ENCODE measurements at places on chromosomes 5 and 9. TPM values are rescaled to one million over a fixed set of nuclear protein-coding genes. Genes with fewer than 3 reads are reported as not detected.

The SLC27A6 gene
- polyA plus RNA-seq, result 1.4 TPM

DNA sequence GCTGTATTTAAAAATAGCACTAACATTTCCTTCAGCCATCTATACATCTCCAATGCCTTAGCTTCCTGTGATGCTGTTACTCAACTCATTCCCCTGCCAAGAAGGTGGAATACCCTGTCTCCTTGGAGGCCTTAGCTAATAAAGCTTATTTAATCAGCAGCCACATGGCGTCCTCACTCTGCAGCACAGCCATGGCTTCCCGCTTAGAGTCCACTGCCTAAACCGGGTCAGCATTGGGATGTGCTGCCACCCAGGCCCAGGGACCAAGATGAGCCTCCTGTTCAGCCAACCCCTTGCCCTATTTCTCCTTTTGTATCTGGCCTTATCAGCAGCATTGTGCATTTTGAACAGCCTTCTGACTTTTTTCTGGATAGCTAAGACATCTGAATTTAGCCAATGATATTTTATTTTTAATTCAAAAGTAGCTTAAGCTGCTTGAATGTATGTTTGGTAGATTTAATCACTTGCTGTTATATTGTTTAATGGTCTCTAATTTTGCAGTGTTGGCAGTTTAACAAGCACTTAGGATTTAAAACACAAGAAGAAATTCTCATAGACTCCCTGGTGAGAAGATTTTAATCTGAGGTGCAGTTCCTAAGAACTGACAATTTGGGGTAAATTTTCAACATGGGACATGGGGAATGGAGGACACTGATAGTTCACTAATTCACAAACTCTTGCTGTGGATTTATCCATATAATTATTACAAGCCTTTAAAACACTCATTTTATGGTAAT is 113.0 kb downstream of the RPS23 start:
- peak; percentile 61 for DNase-seq

- DNase-seq, result no peak
Measured at GRCh38 chr5:132659598-132660493, 1.9 kb downstream of the IL13 start.

The PCDHGA1 gene
- not detected for polyA plus RNA-seq

DNA sequence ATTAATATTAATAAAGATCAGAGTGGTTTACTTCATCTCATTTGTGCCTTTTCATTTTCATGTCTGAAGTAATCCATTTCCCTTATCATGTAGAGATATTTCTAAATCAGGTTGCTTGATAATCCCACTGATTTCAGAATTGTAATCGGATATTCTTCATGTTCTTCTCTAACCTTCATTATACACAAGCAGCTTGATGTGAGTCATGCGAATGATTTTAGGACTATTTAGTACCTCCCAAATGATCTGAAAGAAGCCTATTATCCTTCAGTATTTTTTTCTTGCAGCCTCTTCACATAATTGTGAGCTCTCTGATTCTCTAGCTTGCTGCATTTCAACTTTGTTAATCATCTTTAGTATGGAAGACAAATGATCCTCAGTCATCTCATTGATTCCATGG is 182.0 kb downstream of the GIN1 start:
- no peak for DNase-seq

GRCh38 chr5:172569861-172570558 is 71.1 kb upstream of the NEURL1B start:
- DNase-seq, result no peak

DNA sequence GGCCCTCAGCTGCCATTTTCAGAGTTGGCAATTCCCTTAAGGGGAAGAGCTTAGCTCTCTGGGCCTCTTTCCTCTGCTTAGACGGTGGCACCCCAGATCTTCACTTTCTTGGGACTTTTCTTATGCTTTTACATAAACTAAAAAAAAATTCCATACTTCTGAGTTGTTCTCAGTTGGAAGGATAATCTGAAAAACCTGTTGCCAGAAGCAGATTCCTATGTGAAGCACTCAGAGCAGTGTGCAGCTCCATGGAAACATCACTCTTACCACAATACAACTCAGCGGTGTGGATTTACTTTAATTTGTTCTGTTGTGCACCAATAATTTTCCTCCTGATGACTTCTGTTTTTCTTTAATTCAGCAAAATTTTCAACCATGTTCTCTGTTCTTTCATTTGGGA is 44.1 kb upstream of the MROH2B start:
- DNase-seq, result peak; percentile 7

DNA sequence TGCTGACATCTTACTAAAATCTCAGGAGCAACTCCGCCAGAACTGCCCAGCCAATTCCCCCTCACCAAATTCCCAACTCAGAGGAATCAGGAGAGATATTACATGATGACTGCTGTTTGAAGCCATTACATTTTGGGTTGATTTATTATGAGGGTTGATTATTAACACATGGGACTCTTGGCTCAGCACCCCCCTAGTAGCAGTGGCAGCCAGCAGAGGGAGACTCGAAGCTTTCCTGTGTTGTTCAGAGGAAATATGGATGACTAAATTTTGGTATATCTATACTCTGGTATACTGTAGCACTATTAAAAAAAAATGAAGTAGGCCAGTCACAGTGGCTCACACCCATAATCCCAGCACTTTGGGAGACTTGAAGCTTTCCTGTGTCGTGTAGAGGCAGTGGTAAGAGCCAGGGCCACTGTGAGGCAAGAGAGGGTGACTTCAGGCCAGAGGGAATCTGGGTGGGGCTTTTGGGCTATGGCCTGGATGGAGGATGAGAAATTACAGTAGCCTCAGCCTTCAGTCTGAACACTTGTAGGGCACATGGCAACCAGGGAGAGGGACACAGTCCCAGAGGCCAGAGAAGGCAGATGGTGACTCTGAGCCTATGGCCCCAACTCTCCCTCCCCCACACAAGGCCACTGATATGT is 111.4 kb downstream of the LHX2 start:
- DNase-seq, result peak; percentile 10

The CORO2A gene
- polyA plus RNA-seq, result 0.32 TPM

The ORM2 gene
- polyA plus RNA-seq, result not detected

DNA sequence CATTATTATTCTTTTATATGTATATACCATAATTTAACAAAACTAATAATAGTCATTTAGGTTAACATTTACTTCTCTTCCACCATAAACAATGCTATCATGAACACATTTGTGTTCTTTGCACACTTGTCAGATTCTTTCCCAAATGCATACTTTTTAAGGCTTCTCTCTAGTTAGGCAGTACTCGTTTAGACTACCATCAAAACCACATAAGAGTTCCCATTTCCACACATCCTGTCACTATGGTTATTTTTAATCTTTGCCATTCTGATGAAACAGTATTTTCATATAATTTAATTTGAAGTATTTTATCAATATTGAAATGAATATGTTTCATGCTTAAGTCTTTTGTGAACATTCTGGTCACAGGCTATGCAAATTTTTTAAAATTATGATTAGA is 15.1 kb downstream of the DROSHA start:
- DNase-seq, result no peak

The FCHO2 gene
- 19.1 TPM for polyA plus RNA-seq

- DNase-seq, result no peak
Measured at GRCh38 chr5:127370631-127371030, 80.0 kb downstream of the MEGF10 start.

- DNase-seq, result no peak
Measured at GRCh38 chr5:174134545-174134944, 89.0 kb downstream of the NSG2 start.

The LHX3 gene
- polyA plus RNA-seq, result not detected

DNA sequence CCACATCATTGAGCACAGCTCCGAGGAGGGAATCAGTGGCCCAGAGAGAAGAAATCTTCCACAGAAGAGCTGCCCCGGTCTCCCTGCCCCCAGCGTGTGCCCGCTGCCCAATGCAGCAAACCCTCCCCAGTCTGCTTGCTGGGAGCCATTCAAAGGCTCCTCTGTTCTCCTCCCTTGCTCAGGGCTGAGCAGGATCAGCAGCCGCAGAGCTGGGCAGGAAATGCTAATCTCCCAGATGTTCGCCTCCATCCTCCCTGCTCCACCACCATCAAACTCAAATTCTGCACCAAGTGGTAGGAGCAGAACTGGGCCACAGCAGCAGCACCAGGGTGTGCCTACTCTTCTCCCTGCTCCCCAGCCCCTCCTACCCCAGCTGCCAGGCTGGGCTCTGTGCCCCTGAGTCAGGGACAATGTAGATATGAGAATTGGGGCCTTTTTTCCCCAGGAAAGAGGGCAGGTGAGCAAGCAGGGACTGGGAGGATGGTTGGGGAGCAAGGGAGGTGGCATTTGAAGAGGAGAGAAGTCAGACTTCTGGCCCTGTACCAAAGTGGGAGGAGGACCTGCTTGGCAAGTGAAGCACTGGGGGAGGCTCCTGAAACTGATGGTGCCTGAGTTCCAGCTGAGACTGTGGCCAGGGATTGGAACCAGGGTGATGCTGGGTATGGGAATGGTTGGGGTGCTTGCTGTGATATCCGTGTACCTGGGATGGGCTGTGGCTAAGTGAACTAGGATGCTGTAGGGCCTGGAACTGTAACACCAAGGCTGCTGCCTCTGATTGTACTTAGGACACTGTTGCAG is 1.9 kb upstream of the PCDH1 start:
- DNase-seq, result no peak

DNA sequence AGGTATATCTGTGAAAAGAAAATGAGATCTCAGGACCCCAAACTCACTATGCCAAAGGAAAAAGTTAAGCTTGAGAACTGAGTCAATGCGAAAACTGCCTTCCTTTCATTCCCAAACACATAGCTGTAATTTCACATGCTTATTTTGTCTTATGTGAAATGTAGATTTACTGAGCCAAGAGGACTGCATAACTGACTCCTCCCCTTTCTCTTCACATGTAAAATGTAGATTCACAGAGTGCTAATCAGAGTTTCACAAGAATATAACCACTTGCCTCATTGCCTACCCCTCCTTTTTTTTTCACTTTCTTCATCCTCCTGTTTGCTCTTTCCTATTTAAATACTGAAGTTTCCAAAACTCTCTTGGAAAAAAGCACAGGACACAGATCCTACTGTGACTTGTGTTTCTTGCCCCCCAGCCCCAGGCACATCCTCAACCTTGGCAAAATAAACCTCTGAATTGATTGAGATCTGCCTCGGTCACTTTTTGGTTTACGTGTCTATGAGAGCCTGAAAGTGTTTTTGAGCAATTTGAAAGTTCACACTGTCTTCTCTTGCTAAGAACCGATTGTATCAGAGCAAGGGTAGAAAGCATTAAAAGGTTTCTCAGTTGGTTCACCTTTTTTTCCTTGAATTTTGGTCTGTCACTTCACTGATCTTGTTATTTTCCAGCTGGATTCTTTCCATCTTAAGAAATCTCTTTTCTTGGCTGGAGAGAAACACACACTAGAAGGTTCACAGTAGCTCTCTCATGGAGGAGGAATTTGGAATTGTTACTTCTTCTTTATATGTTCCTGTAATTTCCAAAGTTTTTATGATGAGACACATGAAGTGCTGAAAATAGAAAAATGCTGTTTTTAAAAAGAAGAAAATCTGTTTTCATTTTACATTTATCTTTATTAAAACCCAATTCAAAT is 44.8 kb upstream of the SNAPC3 start:
- DNase-seq, result peak; percentile 13

DNA sequence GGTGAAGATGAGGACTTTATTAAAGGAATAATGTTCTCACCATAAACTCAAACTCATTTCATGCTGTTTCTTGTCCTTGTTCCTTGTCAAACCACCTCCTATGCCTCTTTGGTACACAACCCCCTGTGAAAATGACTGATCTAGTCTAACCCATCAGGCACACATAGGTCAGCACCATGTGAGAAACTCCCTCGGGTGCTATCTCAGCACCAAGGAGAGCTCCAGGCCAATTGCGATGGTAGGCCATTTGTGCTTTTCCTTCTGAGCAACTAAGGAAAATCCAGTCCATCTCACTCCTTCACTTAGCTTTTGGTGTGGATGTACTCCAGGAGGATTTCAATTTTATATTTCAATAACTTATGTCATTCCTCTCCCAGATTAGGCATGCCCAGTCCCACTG is 199.8 kb downstream of the ZNF608 start:
- DNase-seq, result no peak

- no peak for DNase-seq
Measured at GRCh38 chr5:167479779-167480178, 811.7 kb upstream of the WWC1 start.

The CCDC112 gene
- polyA plus RNA-seq, result 9.9 TPM

DNA sequence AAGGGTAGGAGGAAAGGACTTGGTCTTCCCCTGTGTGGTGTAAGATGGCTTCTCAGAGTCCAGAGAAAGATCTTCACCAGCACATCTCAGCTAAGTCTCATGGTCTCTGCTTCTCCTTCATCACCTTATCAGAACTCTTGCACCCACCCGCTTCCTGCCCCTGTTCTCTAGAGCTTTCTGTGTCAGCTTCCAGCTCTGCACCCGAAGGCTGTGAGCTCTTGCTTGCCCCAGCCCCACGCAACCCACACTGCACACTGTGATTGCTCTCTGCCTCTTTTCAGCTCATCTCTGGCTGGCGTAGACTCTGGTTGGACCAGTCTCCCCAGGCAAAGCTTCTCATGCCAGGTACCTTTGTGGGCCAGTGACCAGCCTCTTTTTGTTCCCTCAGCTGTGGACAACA is 93.2 kb upstream of the RAPGEF1 start:
- no peak for DNase-seq

DNA sequence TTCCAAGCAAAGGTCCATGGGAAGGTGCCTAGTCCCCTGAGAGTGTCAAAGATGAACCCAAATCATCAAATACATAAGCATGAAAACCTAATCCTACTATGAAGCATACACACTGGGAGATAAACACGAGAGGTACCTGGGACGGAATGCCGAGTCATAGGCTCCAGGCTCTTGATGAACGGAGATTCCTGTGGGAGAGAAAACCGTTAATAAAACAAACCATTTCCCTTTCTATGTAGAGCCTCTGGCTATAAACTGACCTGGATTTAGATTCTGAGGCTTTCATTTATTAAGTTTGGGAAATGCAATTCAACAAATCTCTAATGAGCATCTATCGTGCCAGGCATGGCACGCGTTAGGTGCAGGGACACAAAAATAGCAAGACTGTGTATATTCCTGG is 206.4 kb upstream of the IL12B start:
- no peak for DNase-seq

DNA sequence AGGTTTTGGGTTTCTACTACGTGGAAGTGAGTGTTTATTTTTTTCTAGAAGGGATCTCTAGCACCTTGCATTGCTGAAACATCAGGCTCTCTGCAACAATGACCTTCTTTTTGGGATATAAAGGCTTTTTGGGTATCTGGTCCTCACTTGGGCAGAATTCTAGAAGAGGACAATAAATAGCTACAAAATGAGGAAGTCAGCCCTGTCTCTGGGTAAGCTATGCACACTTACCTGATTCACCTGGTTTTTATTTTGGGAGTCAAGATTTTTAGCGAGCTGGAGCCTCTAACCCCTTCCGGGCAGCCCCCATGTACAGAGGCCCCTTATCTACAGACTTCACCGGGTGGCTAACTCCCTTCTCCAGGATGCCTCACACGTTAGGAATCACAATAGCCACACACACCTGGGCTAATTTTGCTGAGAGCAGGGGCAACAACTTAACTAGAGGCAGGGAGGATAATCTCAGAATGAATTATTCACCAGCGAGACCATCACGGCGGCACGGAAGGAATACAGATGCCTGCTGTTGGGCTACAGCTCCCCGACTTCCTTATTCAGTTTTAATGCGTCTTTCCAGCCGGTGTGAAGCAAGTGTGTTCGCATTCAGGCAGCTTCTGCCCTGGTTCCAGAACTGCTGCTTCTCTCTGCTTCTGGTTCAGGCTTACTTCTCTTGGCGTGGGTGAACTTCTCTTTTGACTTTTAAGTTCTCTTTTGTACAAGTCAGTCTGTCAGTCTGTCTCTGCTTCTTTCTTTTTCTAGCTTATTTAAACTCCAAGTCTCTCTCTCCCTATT is 341.0 kb upstream of the PANK3 start:
- DNase-seq, result no peak

- DNase-seq, result no peak
Measured at GRCh38 chr9:108897324-108898096, 35.4 kb downstream of the ACTL7A start.

GRCh38 chr9:37997636-37998374 is 71.2 kb downstream of the SHB start:
- no peak for DNase-seq

Measured in muscle of arm (tissue), 14 donors.